ENCODE measurements at places on chromosomes 6 and 20.

GRCh38 chr6:21597801-21598673 lies 4.5 kb downstream of the SOX4 start:
- no peak for DNase-seq

DNA sequence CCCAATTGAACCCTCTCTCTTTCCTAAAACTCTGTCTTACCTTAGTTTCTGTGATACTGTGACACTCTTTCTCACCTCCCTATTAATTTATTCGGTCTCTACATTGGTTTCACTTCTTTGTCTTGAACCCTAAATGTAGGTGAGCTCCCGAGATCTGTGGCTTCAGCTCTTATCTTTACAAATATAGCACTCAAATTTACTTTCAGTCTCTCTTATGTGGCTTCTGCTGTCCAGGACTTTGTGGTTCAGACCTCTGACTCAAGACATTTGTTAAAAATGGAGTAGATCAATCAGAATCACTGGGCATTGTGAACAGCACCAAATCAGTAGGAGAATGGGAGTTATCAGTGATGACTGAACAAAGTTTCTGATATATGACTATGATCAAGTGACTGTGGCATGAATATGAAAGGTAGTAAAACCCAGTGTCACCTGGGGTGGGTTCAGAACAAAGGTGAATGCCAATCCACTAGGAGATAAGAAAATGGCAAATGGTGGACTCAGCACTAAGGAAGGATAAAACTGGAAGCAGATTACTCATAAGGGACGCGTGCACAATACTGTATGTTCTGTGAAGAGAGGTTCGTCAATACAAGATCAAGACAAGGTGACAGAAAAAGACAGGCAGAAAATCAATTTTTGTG lies 27.2 kb downstream of the IL17F start:
- no peak for DNase-seq

DNA sequence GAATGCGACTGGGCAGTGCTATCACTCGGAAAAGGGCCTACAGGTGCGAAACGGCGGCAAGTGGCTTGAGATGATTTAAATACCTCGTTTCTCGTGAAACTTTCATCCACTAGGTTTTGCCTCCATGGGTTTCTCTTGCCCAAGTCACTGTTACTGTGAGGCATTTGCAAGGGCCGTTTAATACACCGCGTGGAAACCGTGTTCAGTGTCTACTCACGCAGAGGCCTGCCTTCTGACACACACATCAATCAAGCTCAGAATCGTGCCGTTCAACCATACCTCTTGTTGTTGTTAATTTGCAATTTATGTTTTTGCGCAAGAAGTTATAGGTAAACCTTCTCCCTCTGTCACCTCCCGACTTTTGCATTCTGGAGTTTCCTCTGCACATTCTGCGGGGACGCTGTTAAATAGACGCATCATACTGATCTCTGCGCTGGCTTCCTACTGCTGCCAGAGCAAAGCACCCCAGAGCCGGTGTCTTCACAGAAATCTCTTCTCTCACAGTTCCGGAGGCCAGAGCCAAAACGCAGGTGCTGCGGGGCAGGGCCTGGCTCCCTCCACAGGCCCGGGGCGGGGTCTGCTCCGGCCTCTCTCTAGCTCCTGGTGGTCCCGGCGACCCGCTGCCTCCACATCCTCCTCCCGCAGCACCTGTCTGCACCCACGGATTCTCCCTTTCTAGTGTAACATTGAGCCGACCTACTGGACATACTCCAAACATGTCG lies 251.4 kb downstream of the SMOC2 start:
- DNase-seq = no peak

DNA sequence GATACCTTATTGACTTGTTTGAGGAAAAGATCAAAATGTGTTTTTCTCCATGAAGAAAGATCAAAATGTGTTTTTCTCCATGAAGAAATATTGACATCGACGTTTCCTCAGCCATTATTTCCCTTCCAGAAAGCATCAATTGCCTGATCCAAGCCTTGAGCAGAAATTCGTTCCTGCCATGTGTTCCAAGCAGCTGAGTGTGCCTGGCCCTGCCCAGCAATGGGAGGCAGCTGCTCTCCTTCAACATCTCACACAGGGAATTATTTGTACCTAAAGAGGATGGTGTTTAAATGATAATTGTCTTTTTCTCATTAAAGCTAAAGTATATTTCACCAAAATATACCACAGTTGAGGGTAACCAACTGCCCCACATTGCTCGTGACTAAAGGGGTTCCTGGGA lies 7.8 kb upstream of the DUSP22 start:
- no peak for DNase-seq

DNA sequence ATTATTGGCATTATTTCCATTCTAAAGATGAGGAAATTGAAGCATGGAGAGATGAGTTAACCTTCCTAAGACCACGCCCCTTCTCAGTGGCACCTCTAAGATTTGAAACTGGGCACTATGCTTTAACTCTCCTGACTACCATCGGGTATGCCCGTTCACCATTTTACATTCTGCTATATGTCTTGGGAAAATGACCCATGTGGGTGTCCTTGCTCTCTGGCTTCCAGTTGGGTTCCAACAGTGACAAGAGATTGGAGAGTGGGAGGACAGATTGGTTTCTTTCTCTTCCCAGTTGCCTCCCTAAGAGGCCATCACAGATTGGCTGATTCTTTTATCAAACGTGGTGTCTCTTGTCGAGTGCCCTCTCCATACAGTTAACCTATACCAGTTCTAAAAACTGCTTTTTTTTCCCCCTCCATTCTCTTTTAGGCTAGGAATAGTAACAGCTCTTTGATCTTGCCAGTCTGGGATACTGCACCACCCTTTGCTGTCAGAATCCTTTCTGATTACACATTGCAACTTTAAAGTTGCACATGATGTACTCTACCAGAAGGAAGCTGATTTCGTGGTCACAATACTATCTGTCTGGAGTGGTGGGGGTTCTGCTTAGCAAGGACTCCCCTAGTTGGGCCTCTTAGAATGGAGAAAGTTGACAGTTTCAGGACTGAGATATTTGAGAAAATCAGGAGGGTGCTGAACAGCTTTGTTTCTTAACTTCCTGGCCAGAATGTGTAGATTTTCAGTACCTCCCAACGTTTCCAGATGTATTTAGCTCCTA lies 88.0 kb upstream of the ELOVL5 start:
- DNase-seq = no peak

GRCh38 chr20:46823271-46823751 lies 71.3 kb upstream of the EYA2 start:
- DNase-seq = no peak

- DNase-seq = no peak
These were observed 36.3 kb upstream of the SPDEF start for GRCh38 chr6:34592208-34592952.

- DNase-seq = no peak
These were observed 82.7 kb downstream of the TAF4 start for GRCh38 chr20:61982951-61983315.

DNA sequence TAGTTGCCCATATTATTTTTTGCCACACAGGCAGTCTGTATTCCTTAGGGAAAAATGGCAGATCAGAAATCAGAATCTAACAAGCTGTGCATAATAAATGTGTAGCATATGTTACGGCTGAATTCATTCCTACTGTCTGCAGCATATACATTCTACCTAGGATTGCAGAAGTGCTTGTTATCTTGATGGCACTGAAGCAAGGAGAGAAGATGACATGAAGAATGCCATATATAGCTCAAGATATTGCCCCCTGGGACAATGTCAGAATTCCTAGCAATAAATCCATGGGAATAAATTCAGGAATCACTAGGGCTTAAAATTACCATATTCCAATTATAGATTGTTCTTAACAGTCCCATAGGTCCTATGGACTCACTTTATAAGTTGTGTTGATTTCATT lies 293.0 kb upstream of the CNR1 start:
- no peak for DNase-seq

DNA sequence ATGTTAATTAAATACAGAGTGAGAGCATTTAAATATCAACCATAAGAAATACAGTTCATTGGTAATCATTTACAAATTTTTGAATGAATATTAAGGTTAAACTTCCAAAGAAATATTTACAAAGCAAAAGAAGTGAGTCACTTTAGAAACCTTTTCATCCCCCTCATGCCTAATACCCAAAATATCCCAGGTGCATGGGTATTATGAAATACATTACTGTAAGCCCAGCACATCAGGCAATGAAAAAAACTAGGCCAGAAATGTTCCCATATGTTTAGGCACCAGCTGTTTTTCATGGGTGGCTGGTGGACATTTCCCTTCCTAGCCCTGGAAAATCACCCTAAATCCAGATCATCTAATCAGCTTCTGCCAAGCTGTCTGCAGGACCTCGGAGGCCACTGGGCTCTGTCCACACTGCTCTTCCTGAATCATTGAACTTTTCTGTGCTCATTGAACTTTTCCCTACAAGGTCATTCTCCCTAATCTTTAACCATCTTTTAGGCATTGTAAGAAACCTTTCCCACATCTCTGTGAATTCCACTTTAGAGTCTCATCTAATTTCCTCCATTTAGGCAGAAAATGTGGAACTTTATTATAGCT lies 145.3 kb upstream of the STXBP5 start:
- no peak for DNase-seq

GRCh38 chr6:74479420-74479819 lies 726.4 kb downstream of the COL12A1 start:
- DNase-seq = no peak

- no peak for DNase-seq
These were observed 170.3 kb upstream of the SOX4 start for GRCh38 chr6:21423106-21423854.

DNA sequence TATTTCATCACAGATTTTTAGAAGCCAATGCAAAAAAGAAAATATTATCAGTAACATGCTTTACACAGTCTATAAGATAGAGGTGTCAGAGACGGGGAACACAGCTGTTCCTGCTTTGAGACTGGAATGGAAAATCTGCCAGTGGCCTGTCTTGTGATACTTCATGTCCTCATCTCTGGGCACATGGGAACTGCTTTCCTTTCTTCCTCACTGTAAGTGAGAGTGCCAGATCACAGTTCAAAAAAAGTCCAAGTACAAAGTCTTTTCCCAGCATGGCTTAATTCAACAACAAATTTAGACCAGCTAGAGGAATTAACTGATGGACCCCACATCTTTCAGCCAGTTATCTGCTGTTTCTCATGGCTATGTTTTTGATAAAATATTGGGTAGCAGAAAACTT lies 490.4 kb downstream of the CDKAL1 start:
- no peak for DNase-seq

- DNase-seq = no peak
These were observed 3.6 kb upstream of the SLC2A12 start for GRCh38 chr6:134056046-134056445.

GRCh38 chr6:133899556-133899955 lies 10.6 kb downstream of the TCF21 start:
- DNase-seq = no peak

GRCh38 chr6:43097098-43097489 lies 21.0 kb downstream of the PTK7 start:
- DNase-seq = no peak

- no peak for DNase-seq
These were observed at the start of gene TXLNB for GRCh38 chr6:139291813-139292619. TXLNB (minus strand) TSS chr6:139291998; CDS start chr6:139288899, 3,099 bp downstream.

- DNase-seq = no peak
These were observed 4.4 kb downstream of the CAPN11 start for GRCh38 chr6:44162876-44163625.

DNA sequence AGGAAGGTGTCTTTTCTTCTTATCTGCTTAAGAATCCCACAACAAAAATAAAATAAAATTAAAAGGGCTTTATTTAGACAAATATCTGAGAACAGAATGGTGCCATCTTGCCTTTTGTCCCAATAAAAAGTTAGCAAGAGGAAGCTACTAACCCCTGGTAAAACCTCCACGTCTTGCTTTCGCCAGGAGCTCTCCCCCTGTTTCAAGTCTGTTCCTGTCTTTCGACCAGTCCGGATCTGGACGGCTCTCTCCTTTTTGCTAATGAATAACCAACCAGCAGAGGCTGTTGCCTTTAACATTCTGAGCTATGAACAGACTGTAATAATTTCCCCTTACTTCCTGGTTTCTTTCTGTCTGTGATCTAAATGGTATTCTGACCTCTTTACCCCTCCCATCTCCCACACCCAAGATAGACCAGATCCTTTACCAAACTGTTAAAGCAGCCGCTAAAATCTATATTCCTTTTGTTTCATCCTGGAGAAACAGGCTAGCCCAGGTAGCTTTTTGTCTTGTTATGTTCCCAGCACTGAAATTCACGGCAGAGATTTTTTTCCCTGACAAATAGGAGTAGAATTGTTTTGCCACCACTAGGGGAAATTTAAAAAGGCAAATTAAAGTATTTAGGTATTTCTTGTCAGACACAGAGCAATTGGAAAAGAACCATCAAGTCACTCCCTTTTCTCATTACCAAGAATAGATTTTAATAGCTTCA lies at the start of gene FRK:
Gene FRK, minus strand, starts transcription at position 320 of the 712 bp plus-strand sequence. CDS start 580 bp downstream, outside the sequence.
- DNase-seq = no peak

GRCh38 chr20:45945678-45946148 lies 11.2 kb downstream of the PCIF1 start:
- no peak for DNase-seq

DNA sequence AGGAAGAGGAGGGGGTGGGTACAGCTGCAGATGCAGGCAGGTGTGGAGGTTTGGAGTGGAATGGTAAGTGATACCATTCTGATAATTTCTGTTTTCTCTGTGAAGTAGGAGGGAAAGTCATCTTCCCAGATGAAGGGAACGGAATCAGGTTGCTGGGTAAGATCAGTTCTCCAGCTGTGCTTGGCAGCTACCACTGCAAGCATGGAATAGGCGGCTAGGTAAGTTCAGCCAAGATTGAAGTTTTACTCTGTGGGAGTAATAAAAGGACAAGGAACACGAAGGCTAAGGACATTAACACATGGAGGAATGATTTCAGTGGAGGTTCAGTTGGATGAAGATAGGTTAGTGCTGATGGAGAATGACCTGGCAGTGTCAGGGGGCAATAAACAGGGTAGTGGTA lies 128.3 kb downstream of the CARMIL1 start:
- DNase-seq = no peak

DNA sequence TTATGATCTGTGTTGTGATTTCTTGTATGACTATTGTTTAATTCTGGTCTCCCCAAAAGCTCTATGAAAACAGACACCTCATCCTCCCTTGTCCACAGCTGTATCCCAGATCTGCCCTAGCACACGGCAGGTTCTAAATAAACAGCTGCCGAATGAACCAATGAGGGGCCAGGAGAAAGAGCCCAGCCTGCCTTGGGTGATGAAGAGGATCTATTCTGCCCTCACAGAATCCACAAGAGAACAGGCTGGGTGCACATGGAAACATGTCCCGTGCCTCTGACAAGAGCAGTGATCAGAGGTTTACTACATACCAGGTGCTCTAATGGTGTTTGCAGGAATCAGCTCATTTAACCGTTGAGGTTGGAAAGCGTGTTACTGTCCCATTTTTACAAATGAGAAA lies 15.6 kb upstream of the TLDC2 start:
- no peak for DNase-seq

GRCh38 chr6:89489078-89489477 lies 56.1 kb downstream of the ANKRD6 start:
- no peak for DNase-seq

DNA sequence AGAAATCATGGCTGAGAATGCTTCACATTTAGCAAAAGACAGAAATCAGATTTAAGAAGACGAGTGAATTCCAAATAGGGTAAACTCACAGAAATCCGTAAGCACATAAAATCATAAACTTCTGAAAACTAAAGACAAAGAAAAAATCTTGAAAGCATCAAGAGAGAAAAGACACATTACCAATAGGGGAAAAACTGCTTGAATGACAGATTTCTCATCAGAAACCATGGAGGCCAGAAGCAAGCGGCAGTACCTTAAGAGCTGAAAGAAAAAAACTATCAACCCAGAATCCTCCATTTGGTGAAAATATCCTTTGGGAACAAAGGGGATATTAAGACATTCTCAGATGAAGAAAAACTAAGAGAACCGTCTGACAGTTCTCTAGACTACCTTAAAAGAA lies 66.6 kb upstream of the EMILIN3 start:
- DNase-seq = no peak

GRCh38 chr20:8855315-8855714 lies 213.6 kb upstream of the PLCB4 start:
- no peak for DNase-seq

All from CMK (cell line).